ENCODE measurements at places on chromosomes 5 and 9.

GRCh38 chr5:147854894-147855773, 23.4 kb upstream of the SCGB3A2 start:
- DNase-seq: no peak

GRCh38 chr9:5516453-5517220, 6.3 kb downstream of the PDCD1LG2 start:
- no peak for DNase-seq

DNA sequence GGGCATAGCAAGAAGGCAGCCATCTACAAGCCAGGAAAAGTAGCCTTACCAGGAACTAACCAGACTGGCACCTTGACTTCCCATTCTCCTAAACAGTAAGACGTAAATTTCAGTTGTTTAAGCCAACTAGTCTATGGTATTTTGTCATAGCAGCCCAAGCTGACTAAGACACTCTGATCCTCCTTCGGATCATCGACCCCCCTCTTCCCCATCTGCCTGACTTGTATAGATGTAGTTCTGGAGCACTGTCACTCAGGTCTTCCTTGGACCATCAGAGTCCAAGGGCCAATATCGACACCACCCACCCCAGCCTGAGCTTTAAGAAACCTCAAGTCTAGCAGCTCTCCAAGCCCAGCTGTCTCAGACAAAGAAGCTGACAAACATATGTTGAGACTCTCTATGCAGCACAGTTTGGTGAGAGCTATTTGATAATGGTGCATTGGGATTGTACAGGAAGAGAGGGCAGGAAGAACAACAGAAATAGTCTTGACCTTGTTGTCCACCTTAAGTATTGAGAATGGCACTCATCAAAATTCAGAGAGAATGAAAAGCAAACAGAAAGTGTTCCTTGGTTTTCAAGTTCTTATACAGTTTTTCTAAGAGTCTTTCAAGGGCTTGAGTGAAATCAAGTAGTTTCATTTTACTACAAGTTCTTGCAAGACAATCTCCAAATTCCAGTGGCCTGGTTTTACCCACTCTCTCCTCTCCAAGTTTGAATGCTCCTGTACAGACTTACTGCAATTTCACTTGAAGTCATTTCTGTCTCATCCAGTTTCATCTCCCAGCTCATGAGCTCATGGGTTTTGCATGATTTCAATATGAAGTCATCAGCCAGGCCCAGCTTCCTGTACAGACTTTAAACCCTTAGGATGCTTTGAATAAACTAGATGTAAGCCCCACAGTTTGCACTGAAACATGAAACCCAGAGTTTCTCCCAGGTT, 122.3 kb upstream of the RAI14 start:
- peak; percentile 77 for DNase-seq

- peak; percentile 32 for DNase-seq
Measured at GRCh38 chr5:125659316-125660023, 763.7 kb upstream of the GRAMD2B start.

DNA sequence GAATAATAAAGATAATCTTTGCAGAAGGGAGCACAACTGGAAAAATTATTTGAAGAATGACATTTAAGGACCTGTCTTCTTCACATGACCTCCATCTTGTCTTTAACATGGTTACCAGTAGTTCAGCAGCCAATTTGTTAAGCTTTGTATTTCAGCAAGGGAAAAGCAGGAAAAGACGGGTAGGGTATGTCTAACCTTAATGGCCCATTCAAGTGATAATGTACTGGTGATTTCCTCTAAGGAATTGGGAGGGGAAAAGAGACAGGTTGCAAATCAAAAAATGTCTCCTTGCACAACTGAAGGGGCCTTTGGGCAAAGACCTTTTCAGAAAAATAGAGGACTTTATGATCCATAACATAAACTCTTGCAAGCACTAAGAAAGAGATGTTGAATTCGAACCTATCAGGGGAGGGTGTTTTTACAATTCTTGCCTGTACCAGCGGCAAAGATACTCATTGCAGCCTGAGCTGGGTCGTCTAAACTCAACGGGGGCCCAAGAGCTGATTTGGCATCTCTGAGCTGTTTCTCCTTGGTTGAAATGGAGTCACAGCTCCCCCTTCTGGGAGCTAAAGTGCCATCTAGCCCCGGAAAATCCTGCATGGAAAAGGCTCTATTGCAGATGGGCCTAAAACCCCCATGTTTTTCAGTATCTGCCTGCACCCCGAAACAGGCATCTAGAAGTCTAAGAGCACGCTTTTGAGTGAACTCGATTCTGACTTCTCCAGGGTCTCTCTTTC, 3.8 kb downstream of the BRINP1 start:
- peak; percentile 3 for DNase-seq

GRCh38 chr9:89421595-89421994, 76.3 kb downstream of the SEMA4D start:
- peak; percentile 69 for DNase-seq

GRCh38 chr9:121556580-121556979, 56.9 kb upstream of the GGTA1 start:
- peak; percentile 99 for DNase-seq

DNA sequence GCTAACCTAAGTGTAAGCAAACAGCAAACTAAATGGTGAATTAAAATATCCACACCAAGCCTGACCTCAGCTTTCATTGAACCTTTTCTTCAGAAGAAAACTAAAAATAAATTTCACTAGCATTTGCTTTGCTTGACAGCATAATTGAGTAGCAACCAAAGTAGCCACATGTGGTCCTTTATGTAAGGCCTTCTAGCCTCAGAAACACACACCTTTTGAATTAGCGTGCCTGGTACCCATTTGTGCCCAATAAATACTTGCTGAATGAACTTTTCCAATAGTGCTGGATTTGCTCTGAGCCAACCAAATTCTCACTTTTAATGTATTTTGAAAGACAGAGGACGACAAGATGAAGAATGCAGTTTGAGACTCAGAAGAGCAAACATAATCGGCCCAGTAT, 2.1 kb upstream of the NIPBL start:
- no peak for DNase-seq

GRCh38 chr9:124078641-124079040, 67.1 kb downstream of the LHX2 start:
- DNase-seq: peak; percentile 87

GRCh38 chr9:135591506-135592330, 30.2 kb downstream of the PAEP start:
- DNase-seq: no peak

DNA sequence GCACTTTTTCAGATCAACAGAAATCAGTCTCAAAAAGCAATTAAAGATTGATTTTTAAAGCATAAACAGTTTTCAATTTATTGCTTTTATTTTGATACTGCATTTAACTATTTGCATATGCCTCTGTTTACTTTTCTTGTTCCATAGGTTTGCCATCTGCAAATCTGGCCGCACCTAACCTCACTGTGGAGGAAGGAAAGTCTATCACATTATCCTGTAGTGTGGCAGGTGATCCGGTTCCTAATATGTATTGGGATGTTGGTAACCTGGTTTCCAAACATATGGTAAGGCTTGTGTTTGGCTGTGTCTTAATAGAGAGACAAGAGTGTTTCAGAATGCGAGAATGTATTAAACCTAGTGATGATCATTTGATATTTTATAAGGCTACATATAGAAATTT, 53.9 kb downstream of the NTRK2 start:
- no peak for DNase-seq

- no peak for DNase-seq
Measured at GRCh38 chr5:129406440-129406839, 53.7 kb upstream of the ADAMTS19 start.

DNA sequence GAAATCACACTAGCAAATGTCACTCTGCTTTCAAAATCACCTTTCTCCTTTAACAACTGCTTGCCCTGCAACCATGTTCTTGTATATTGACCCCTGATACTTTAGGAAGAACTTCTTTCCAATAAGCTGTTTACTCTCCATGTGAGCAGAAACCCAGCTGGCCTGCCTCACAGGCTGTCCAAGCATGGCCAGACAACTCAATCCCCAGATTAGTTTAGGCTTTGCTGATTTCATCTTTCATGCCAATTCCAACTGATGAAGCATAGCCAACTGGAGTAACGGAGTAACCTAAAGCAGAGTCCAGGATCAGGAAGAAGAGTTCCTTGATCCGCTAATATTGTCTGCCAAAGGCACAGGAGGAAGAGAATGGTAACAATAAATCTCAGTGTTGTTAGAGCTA, 56.7 kb upstream of the HTR1A start:
- no peak for DNase-seq

- no peak for DNase-seq
Measured at GRCh38 chr9:130666393-130667119, 2.2 kb downstream of the PRDM12 start.

DNA sequence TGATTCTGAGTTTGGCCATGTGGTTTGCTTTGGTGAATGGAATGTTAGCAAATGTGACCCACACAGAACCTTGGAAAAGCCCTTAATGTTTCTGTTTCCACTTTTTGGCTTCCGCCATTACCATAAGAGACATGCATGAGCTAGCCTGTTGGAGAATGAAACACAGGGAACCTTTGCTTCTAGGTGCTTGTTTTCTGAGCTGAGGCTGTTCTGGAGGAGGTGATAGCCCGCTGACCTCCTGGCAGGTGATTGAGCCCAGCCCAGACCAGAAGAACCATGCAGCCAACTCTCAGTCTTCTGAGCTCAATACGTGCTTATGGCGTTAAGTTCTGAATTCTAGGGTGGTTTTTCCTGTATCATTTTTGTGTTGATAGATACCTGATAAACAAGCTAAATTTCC, 148.6 kb upstream of the KLF9 start:
- DNase-seq: no peak

DNA sequence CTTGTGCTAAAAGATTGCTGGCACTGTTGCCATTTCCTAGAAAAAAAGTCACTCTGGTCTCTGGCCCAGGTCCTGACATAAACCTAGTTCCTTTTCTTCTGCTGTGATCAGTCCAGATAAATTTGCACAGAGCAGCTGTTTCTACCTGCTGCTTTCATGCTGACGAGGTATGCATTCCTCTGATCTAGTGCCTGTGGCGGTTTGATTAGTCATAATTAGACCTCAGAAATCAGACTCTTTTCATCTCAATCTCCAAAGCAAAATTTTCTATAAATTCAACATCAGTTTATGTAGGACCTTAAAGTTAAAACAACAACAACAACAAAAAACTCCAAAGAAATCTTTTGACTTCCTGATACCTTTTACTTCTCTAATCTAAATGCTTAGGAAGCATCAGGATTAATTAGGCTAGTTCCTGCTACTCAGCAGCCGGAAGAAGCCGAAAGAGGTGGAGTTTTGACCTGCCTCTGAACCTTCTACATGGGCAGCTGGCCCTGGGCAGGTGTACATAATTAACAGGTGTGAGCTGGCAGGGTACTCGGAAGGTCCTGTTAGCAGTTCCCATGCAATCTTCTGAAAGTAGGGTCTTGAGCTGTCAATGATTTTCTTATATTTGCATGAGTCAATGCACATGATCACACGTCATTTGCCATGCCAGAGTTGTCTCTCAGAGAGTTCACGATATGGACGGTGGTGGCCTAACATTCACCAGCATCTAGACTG, 83.3 kb upstream of the CCDC112 start:
- DNase-seq: peak; percentile 25

DNA sequence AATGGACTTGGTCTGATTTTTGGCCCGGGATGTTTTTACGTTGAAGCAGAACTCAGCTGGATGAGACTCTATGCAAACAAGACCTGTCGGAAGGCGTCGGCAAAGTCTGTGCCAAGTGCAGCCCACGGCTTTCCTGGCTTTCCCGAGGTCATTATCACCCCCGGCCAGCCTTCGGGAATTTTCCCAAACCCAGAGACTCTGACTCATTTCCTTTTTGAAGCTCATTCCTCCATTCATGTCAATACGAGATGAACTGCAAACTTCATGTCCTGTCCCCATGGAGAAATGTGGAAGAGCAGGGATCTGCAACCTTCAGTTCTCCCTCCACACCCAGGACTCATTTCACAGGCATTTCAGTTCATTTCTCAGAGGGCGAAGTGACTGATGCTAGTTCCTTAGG, 95.3 kb downstream of the IRX2 start:
- DNase-seq: no peak

DNA sequence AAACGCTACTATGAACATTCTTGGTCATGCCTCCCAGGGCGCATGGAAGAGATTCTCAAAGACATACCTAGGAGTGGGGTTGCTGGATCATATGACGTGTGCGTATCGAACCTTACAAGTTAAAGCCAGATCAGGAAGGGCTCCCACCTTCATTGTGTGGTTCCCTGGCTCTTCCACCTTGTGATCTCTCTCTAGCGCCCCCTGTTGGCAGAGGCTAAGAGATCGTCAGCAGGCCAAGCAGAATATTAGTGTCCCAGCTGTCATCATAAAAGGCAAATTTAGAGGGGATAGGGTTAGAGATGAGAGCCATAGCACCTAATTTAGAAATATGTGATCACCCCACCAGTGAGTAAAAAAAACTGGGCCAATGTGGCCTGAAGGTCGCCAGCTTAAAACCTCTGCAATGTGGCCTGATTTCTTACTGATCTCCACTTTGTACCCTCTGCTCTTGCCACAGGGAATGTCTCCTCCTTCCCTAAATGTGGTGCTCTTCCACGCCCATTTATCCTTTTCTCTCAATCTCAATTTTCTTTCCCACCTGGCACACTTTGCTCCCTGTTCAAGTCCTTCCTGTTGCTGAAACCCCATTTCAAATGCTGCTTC, 91.7 kb upstream of the SHB start:
- DNase-seq: no peak

DNA sequence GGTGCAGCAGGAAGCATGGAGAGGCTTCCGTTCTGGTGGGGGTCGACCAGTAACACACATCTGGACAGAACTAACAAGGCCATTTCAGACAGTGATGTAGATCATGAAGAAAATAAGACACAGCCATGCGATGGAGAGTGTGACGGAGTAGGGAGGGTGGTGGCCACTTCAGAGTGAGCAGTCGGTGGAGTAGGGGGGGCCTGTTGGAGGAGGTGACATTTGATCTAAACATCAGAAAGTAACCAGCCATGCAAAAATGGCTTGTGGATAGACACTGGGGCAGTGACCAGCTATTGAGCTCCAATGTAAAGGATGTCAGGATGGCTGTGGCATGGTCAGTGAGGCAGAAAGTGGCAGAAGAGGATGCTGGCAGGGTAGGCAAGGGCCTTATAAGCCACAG, 65.9 kb downstream of the PPARGC1B start:
- no peak for DNase-seq

DNA sequence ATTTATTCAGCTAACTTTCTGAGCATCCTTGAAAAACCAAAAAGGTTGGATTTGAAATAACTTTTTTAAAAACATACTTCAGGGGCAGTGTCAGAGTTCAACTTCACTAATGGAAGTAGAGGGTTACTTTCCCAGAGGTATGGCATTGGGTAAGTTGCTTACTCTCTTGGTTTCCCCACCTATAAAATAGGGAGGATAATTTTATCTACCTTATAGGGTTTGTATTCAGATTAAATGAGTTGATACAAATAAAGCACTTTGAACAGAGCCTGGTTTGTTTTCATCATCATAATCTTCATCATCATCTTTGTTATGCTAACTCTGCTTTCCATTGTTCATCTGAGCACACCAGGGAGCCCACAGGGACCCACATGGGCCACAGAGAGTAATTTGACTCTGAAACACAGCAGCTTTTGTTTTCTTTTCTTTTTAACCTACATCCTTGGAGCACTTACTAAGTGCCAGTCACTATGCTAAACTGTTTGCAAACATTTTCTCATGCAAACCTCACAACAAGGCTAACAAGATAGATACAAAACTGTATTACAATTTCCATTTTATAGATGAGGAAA, 179.1 kb upstream of the SLC24A2 start:
- no peak for DNase-seq
